Thoracic aorta (tissue), 2 donors: ENCODE measurements at places on chromosomes 1 and 21.
A peak's percentile ranks its signal among the peaks of the same experiment; 100 is the strongest.

DNA sequence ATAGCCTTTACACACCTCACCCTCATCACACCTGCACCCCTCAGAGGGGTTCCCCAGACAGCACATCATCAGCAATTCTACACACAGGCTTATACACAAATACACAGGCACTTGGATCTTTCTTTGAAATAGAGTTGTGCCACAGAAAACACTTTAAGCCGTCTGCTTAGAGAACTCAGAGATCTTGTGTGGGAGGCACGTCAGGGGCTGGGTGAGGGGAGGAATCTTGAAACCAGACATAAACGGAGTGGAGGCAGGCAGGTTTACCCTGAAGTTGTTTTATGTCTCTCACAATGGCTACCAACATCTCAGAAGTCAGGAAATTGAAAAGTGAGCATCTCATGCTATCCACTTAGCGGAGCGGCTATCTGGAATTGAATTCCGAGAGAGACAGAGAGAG is 151.9 kb upstream of the GJB5 start:
- H3K4me3 ChIP-seq, result no peak overlapping the region
- no peaks in the 10 kb centered on the region for H3K36me3 ChIP-seq
- no peak for DNase-seq
- H3K27me3 ChIP-seq, result no peaks in the 10 kb centered on the region

GRCh38 chr1:24948079-24948827 is 18.2 kb upstream of the RUNX3 start:
- H3K27ac ChIP-seq, result no peak overlapping the region
- H3K36me3 ChIP-seq, result no peaks in the 10 kb centered on the region
- no peaks in the 10 kb centered on the region for H3K27me3 ChIP-seq
- no peak for DNase-seq
- no peak overlapping the region for H3K4me3 ChIP-seq

DNA sequence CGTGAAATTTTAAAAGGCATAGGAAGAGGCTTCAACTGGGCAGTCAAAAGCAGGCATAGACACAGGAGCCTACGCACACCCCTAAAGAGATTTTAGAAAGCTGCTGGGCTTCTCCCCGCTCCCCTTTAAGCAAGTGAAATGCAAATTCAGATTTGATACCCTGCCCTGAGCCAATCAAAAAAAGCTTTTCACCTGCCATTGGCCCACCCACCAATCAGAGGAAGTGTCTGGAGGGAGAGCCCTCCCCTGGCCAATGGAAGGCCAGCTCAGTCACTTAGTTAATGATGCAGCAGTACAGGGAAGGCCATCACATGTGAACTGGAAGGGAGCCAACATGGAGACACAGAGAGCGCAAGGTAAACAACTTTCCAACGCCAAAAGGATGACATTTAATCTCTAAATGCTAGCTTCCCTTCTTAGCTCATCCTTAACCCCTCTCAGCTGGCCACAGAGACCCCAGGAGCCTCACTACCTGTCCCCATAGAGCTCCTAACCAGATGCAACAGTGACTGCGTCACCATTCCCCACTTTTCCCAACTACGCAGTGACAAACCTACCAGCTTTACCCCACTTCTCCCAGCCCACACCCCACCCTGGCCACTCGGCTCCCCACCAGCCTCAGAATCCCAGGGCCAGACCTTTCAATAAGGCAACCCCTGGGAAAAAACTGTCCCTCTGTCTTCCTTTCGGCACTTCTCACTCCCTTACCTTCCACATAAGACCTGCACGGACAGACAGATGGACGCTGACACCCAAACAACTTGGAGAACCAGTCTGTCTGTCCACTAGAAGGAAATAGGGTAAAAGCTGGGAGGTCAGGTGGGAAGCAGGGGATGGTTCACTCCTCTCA is 71.0 kb downstream of the CD46 start:
- H3K4me1 ChIP-seq, result peaks cover 61% of the 10 kb centered on the region
- H3K36me3 ChIP-seq, result peaks cover 1% of the 10 kb centered on the region
- H3K4me3 ChIP-seq, result peak overlapping the region; percentile 80
- peak; percentile 91 for DNase-seq
- peak overlapping the region; percentile 99 for H3K27ac ChIP-seq

GRCh38 chr1:107691540-107691939 is 273.4 kb downstream of the VAV3 start:
- H3K36me3 ChIP-seq, result no peaks in the 10 kb centered on the region
- no peak overlapping the region for H3K27ac ChIP-seq
- no peaks in the 10 kb centered on the region for H3K27me3 ChIP-seq
- H3K4me3 ChIP-seq, result no peak overlapping the region

- no peak for DNase-seq
- H3K27ac ChIP-seq, result peak overlapping the region; percentile 59
- H3K4me1 ChIP-seq, result peaks cover 64% of the 10 kb centered on the region
These were observed 110.1 kb downstream of the SLC45A1 start for GRCh38 chr1:8427986-8428385.

GRCh38 chr21:39763272-39763970 is 18.4 kb downstream of the IGSF5 start:
- no peak overlapping the region for H3K27ac ChIP-seq
- DNase-seq, result no peak

- no peak within 1 kb of the TSS for H3K27ac ChIP-seq
- no peaks in the 10 kb centered on the region for H3K27me3 ChIP-seq
- peak; percentile 70 for DNase-seq
- H3K4me1 ChIP-seq, result peaks cover 8% of the 10 kb centered on the region
- H3K36me3 ChIP-seq, result no peaks in the 10 kb centered on the region
These were observed at the start of gene NEK2 for GRCh38 chr1:211675230-211676105. TSS of gene NEK2 (minus strand) at chr1:211675621. CDS start at chr1:211675479, 142 bp downstream.

GRCh38 chr1:54980046-54980527 is 341 bp upstream of the TMEM61 start:
- no peak for DNase-seq
- H3K27me3 ChIP-seq, result no peaks in the 10 kb centered on the region
- peak overlapping the region; percentile 34 for H3K27ac ChIP-seq
- peak overlapping the region; percentile 76 for H3K4me3 ChIP-seq

- no peaks in the 10 kb centered on the region for H3K27me3 ChIP-seq
- peak overlapping the region; percentile 76 for H3K4me3 ChIP-seq
- H3K4me1 ChIP-seq, result peaks cover 13% of the 10 kb centered on the region
- DNase-seq, result peak; percentile 99
- peak overlapping the region; percentile 87 for H3K27ac ChIP-seq
These were observed 46.3 kb downstream of the AZIN2 start for GRCh38 chr1:33127001-33127823.

DNA sequence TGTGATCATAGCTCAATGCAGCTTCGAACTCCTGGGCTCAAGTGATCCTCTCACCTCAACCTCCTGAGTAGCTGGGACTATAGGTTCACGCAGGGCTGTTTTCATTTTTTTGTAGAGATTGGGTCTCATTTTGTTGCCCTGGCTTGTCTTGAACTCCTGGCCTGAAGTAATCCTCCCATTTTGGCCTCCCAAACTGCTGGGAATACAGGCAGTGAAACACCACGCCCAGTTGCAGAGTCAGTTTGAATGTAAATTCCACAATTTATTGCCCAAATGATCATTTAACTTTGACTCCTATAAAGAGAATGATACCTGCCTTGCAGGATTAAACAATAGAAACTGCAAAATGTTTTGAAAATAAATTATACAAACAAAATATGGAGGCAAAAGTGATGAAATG is 10.7 kb downstream of the GOLPH3L start:
- no peak overlapping the region for H3K4me3 ChIP-seq
- peaks cover 9% of the 10 kb centered on the region for H3K36me3 ChIP-seq
- H3K4me1 ChIP-seq, result no peaks in the 10 kb centered on the region

DNA sequence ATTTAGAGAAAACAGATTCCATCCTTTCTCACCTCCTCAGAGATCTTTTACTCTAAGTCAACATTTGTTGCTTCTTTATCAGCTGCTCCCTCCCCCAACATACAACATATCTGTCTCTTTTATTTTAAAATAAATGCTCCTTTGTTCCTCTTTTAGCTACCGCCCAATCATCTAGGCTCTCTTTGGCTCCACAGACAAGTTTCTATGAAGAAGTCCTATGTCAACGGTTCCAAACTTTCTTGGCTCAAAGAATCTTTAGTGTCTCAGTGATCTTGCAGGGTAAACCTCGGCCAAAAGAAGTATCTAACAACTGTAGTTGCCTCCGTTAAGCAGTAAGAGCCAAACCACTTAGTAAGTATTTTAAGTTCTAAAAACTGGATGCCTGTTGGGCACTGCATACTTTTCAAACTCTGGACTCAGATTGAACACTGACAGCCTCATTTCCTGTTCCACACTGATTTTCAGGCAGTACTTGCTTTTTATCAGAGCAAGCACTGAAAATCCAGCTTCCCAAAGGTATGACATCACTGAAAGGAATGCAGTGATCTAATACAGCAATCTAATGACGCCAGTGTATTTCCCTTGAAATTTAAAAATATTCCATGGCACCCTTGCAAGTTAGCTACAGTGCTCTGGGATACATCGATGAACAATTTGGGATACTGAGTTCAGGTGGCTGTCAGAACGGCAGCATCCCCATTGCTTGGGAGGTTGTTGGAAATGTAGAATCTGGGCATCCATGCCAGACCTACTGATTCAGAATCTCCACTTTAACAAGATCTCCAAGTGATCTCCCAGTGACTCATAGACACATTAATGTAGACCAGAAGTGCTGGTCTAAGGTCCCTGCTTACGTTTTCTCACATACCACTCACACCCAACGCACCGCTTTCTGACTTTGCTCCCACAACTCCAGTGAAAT is 26.8 kb downstream of the EGLN1 start:
- no peak for DNase-seq
- peak overlapping the region; percentile 79 for H3K27ac ChIP-seq
- H3K36me3 ChIP-seq, result no peaks in the 10 kb centered on the region
- peaks cover 21% of the 10 kb centered on the region for H3K4me1 ChIP-seq
- peak overlapping the region; percentile 46 for H3K4me3 ChIP-seq

- H3K36me3 ChIP-seq, result no peaks in the 10 kb centered on the region
- peak overlapping the region; percentile 15 for H3K4me3 ChIP-seq
- H3K4me1 ChIP-seq, result peaks cover 14% of the 10 kb centered on the region
- no peaks in the 10 kb centered on the region for H3K27me3 ChIP-seq
- no peak for DNase-seq
These were observed 5.5 kb downstream of the RASSF5 start for GRCh38 chr1:206512851-206513180.

DNA sequence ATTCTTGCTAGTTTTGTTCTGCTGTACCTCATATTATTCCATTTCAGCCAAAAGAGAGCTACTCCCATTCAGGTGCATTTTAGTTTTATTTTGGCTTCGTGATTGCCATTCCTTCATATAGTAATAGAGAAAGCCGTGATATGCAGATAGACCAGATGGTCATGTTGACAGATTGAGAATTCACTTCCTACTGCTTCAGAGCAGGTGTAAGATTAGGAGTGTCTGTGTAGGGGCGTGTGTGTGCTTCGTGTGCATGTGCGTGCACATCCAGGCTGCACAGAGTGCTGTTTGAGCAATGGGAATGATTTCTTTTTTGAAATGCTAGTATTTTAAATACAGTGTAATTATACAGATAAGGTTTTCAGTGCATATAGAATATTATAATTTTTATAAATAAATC is 10.3 kb downstream of the NFIA start:
- no peaks in the 10 kb centered on the region for H3K27me3 ChIP-seq
- H3K4me1 ChIP-seq, result peaks cover 25% of the 10 kb centered on the region
- H3K27ac ChIP-seq, result peak overlapping the region; percentile 94
- H3K36me3 ChIP-seq, result peaks cover 7% of the 10 kb centered on the region
- H3K4me3 ChIP-seq, result peak overlapping the region; percentile 96

- DNase-seq, result no peak
- H3K4me1 ChIP-seq, result no peaks in the 10 kb centered on the region
- H3K4me3 ChIP-seq, result no peak overlapping the region
- H3K36me3 ChIP-seq, result no peaks in the 10 kb centered on the region
- H3K27me3 ChIP-seq, result no peaks in the 10 kb centered on the region
These were observed 14.5 kb downstream of the PSMG1 start for GRCh38 chr21:39168800-39169199.

DNA sequence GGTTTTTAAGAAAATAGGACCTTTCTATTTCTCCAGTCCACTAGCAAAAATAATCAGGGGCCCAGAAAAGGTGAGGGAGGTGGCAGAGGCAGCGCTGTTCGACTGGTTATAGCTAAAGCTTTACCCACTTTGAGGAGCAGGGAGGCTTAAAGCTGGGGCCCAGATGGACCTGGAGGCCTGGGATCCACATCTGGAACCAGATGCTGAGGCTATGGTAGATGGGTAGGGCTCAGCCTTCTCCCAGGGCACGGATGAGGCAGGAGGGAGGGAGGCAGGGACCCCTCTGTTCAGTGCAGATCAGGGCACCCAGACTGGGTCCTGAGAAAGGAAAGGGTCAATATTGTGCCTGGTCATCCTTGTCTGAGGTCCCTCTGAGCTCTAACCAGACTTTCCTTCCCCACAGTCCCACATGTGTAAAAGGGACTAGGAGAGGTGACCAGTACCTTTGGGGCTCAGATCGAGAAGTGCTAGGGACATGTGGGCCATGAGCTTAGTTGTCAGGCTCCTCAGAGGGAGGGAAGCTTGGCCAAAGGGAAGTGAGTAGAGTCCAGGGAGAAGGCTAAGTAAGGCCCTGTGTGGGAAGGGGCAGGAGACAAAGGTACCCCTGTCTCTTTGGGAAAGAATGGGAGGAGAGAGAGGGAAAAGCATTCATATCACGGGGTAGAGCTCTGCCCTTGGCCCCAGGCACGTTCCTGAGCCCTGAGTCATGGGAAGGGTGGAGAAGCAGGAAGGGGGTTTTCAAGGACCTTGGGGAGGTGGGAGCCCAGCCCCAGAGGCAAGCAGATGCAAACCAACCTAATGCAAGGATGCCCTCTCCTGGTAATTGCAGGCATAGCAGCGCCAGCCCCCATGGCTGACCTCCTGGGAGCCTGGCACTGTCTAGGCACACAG is 15.4 kb downstream of the LMNA start:
- H3K36me3 ChIP-seq, result peaks cover 44% of the 10 kb centered on the region
- peak; percentile 78 for DNase-seq
- peak overlapping the region; percentile 98 for H3K27ac ChIP-seq
- no peaks in the 10 kb centered on the region for H3K27me3 ChIP-seq
- H3K4me3 ChIP-seq, result peak overlapping the region; percentile 96

DNA sequence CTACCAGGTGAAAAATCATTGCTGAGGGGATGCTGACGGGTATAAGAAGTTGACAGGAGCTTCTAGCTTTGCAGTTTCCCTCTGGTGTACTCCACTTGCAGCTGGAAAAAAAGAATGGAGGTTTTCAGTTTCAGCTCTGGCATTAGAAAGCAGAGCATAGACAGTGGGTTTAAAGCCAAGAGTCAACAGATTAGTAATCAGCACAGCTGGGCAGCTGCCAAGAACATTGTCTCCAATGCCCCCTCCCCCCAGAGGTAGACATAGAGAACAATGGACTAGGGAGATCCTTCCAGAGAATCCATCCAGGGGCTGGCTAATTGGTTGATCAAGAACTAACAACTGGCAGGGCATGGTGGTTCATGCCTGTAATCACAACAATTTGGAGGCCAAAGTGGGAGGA is 10.1 kb upstream of the ZBTB8B start:
- H3K27me3 ChIP-seq, result no peaks in the 10 kb centered on the region
- no peak for DNase-seq
- H3K4me3 ChIP-seq, result no peak overlapping the region
- no peaks in the 10 kb centered on the region for H3K36me3 ChIP-seq
- no peaks in the 10 kb centered on the region for H3K4me1 ChIP-seq
- H3K27ac ChIP-seq, result no peak overlapping the region

DNA sequence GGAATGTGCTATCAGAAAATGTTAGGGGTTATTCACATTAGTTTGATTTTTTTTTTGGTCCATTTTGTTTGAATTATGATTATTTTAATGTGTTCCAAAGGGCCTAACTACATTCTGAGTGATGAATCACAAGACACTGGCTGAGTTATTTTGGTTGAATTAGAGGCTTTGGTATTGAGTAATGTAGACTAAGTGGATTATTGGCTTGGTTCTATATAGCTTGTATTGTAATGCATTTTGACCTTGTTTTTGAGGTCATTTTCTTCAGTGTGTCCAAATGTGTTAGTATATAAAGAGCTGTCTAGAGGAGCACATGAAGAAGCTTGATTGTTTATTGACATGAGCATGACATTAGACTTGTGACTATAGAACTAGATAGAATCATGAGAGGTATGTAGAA is 3.4 kb downstream of the ZNF326 start:
- H3K27ac ChIP-seq, result no peak overlapping the region
- no peaks in the 10 kb centered on the region for H3K27me3 ChIP-seq
- H3K4me1 ChIP-seq, result peaks cover 35% of the 10 kb centered on the region
- no peak overlapping the region for H3K4me3 ChIP-seq
- H3K36me3 ChIP-seq, result no peaks in the 10 kb centered on the region
- DNase-seq, result no peak
